Activated naive CD8-positive, alpha-beta T cell treated with anti-CD3 and anti-CD28 coated beads for 36 hours (primary cell): ENCODE measurements at places on chromosomes 1 and 21. TPM values are rescaled to one million over a fixed set of nuclear protein-coding genes. Genes with fewer than 3 reads are reported as not detected.

The RGS4 gene
- not detected for total RNA-seq

The LCE1B gene
- not detected for total RNA-seq

- H3K36me3 ChIP-seq, result no peaks in the 10 kb centered on the region
- no peak overlapping the region for H3K4me3 ChIP-seq
- peaks cover 16% of the 10 kb centered on the region for H3K27me3 ChIP-seq
- no peak for DNase-seq
Measured at GRCh38 chr1:115882913-115883902, 42.3 kb upstream of the NHLH2 start.

DNA sequence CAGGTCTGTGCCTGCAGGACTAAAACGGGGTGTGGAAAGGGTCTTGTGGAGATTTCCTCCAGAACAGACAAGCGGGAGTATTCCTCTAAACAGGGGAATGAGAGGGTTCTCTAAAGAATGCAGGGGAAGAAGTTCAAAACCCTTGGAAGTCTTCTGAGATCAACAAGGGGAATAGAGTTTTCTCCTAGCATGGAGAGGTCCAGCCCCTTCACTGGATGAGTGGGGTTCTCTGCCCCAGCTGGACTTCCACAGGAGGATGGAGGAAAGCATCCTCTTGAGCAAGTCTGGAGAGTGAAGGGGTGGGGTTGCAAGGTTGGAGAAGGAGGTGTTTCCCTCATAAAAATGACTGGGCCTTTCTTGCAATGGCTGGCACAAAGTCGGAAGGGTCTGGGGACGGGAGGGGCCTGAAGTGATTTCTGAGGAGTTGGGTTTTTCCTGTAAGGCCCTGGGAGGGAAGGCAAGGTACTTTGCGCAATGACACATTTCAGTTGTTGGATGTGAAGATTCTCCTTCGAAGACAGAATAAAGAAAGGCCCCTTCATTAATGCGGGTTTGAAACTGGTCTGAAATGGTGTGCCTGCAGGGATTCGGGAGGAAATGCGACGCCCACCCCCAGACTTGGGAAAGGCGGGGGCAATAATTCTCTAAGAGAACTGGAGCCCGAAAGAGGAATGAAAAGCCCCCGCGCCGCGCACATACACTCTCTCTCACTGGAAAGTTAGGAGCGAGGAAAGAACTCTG, 884 bp downstream of the SPATA6 start:
- DNase-seq, result no peak
- peak overlapping the region; percentile 78 for H3K27ac ChIP-seq
- peaks cover 29% of the 10 kb centered on the region for H3K4me1 ChIP-seq
- no peaks in the 10 kb centered on the region for H3K36me3 ChIP-seq
- H3K27me3 ChIP-seq, result no peaks in the 10 kb centered on the region
